Suppressor macrophage treated with lipopolysaccharide for 4 hours (primary cell): ENCODE measurements at places on chromosomes 11 and 22.
A peak's percentile ranks its signal among the peaks of the same experiment; 100 is the strongest.

DNA sequence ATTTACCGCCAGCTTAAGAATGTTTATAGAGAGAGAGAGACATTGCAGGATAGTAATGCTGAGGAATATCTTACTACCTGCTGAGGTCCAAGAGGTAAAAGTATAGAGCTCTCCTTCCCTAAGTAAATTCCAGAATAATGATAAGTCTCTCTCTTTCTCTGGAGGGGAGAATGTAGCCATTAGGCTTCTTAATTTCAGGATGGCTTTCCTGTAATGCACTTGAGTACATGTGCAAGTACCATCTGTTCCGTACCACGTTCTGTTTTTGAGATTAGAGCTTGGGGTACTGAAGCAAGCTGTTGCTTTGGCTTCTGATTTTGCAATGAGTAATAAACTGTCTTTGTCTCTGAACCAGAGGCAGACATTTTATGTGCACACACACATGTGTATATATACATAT is 1314.0 kb downstream of the JRKL start:
- DNase-seq: no peak

DNA sequence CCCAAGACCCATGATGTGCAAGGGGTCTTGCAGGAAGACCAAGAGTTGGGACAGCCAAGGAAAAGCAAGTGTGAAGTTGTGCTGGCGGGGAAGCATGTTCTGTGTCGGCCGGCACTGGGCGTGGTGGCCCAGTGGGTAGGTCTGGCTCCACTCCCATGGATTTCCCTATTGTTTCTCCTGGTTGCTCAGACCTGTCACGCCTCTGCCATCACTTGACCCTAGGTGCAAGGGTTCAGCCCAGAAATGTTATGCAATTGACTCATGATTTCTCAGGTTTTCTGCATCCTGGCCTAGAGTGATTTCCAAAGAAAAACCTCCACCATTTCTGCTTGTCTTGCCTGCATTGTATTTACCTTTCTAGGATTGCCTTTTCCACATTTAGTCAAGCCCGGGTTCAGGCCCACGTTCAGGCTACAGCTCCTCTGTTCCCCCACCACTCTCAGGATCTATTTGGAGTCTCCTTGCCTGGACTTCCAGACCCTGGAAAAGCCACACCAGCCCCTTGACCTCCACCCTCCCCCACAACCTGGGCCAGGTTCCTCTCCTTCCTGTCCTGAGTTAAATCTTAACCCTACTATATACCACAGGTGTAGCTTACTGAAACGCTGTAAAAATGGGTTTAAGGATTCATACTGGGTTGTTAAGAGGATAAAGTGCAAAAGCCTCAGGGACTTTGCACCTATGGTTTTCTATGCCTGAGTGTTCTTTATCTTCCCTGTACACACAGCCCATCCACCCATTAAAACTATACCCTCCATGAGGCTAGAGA is 17.5 kb upstream of the FOLR1 start:
- DNase-seq: no peak

DNA sequence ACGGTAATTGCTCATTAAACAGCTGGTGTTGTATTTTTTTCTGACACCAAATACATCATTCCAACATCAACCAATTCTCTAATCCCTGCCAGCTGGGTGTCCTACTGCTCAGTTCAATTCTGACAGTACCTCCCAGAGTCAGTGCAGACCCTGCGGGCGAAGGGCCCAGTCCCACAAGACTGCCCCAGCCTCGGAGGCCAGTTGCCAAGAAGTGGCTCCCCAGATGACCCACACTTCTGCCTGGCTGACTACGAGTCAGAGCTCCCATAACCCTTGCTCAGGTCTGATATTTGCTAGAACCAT is 147.2 kb downstream of the CTTN start:
- no peak for DNase-seq

DNA sequence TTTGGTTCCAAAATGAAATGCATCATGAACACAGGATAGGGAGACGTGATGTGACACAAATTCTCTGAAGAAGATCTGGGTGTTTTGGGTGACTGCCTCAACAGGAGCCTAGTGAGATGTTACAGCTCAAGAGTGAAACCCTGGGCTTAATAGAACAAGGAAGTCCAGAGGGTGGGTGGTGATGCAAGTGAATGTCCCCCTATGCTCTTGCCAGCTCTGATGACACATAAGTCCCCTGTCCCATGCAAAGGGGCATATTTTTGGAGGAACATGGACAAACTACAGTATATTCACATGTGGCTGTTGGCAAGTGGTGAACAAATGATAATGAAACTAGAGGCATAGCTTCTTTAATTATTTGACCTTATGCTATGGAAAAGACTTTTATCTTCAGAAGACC is 9.2 kb downstream of the CRTAM start:
- peak; percentile 82 for DNase-seq

DNA sequence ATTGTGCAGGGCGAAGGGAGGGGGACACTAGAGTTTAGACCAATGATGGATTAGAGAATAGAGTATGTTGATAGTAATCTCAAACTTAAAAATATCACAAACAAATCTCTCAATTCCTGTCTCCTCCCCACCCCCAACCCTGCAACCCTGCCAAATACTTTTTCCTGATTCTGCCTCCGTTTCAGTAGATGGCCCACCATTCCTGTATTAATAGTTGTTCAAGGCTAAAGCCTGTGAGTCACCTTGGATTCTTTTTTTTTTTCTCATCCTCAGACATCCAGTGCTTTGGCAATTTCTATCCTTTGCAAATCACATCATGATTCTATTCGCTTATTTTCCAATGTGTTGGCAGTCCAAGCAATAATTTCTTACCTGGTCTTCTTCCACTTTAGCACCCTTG is 207.9 kb downstream of the DYNC2H1 start:
- no peak for DNase-seq

- DNase-seq: no peak
These were observed 51.4 kb upstream of the CRTAM start for GRCh38 chr11:122786896-122787295.
